Stimulated activated CD8-positive, alpha-beta memory T cell treated with anti-CD3 and anti-CD28 coated beads, Interleukin-15, amount 100 ng/mL, for 1 hour (primary cell): ENCODE measurements at places on chromosomes 7 and 10.
A peak's percentile ranks its signal among the peaks of the same experiment; 100 is the strongest.

DNA sequence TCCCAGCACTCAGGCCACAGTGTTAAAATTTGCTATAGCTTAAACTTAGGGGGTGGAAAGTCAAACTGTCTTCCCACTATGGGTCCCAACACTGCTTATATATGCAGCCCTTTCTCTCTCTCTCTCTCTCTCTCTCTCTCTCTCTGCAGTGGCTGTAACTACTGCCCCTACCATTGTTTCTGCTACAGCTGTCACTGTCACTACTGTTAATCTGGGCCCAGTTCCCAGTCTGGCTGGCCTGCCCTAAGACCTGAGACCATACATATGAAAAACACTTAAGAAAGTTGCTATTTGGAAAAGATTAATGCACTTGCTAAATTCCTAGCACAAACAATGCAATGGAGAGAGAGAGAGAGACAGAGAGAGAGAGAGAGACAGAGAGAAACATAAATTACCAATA lies 78.6 kb downstream of the THSD7A start:
- DNase-seq: no peak

- DNase-seq: no peak
Measured at GRCh38 chr10:126770809-126771208, 100.3 kb upstream of the C10orf90 start.

DNA sequence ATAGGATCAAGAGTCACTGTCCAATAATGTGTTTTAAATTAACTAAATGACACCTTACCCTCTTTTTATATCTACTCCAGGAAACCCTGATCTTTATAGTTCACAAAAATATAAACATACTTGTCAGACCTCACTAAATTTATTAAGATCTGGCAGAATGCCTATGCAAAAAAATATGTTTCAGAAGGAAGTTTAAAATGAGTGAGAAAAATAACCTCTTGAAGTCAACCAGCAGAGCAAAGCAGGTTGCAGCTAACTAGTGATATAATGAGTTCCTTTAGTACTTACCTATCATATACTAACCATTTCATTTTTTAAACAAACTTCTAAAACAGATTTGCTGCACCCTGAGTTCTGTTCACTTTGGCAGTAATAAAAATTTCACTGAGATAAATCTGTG lies 14.0 kb upstream of the HGF start:
- no peak for DNase-seq

DNA sequence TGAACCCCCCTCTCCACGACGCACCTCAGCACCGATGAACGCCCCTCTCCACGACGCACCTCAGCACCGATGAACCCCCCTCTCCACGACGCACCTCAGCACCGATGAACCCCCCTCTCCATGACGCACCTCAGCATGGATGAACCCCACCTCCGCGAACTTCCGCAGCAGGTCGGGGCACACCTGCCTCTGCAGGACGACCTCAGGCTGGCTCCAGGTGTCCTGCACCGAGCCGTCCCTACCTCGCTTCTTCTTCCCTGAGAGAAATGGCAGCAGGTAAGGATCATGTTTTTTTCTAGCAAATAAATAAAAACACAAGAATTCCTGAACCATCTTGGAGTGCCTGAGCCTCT lies 24.1 kb downstream of the CFAP46 start:
- no peak for DNase-seq

DNA sequence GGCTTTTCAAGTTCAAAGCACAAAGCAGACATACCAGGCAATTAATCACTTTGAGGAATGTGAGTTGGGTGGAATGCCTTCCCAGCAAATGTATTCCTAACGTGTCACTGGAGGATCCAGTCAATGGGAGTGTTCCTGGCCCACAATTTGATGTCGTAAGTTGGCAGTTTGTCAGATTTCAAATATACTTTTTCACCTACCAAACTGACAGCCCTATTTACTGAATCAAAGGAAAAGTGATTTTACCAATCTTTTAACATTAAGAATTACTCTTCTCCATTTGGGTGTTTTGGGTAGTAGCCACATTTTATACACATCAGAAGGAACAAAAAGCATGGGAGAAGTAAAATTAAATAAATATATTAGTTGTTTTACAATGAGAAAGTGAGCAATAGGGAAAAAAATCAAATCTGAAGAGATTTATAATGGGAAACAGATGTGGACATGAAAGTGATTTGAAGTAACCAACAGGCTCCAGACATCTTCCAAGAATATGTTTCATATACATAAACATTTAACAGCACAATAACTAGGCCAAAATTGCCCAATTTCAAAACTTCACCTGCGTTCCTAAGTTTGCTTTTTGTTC lies 222.9 kb downstream of the MTERF1 start:
- no peak for DNase-seq

GRCh38 chr7:12431886-12432556 lies 28.4 kb upstream of the VWDE start:
- no peak for DNase-seq

DNA sequence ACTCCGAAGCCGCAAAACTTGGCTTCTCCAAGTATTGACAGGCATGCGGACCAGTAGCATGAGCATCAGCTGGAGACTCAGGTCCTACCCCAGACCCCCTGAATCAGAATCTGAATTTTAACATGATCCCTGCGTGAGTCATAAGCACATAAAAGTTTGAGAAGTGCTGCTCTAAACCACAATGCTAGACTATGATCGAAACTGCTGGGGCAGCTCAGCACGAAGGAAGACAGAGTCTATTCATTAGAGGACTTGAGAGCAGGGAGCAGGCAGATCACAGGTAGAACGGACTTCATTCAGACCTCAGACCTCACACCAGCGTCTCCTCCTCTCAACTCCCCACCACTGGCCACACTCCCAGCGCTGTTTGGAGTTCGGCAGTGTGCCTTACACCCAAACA lies 16.9 kb downstream of the CAMK2G start:
- DNase-seq: no peak

- no peak for DNase-seq
Measured at GRCh38 chr10:110857265-110858171, 14.2 kb upstream of the PDCD4 start.

DNA sequence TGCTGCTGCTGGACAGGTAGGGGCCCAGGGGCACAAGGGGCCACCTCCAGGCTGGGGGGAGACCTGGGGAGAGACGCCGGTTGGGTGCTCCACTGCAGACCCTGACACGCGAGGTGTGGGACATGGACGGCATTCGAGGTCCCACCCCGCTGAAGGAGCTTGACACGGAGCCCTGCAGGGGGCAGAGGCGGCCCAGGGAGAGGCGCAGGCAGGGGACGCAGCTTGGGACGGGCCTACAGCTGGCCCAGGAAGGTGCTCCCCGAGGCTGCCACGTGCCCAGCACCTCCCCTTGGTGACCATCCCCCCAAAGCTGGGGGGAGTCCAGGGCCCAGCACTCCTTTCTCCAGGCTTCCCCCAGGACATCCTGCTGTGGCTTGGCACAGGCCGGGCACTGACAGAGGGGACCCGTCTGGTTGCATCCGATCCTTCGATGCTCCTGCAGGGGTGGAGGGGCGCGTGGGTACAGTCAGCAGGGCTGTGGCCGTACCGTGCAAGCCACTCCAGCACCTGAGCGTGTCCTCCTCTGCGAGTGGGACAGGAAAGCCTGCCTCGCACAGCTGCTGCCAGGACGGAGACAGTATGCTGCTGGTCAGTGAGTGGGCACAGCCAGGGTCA lies 174.4 kb downstream of the ELFN1 start:
- DNase-seq: no peak

GRCh38 chr7:1495564-1496242 lies 8.5 kb downstream of the INTS1 start:
- DNase-seq: no peak

DNA sequence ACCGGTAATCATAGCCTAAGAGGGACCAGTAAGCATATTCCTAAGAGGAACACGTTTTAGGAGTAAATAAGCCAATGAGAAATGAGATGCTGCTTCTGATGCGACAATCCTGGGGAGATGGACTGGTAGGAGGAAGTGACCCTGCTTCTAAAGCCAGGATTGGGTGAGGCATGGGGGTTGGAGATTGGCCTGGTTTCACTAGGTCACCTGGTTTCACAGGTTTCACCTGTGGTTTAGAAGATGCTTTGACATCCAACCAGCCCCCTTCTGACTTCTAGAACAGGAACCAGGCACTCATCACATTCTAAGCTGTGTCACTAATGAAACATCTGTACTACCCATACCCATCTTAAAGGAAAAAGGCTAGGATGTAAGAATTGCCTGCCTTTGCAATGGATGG lies 53.0 kb upstream of the BAMBI start:
- no peak for DNase-seq

DNA sequence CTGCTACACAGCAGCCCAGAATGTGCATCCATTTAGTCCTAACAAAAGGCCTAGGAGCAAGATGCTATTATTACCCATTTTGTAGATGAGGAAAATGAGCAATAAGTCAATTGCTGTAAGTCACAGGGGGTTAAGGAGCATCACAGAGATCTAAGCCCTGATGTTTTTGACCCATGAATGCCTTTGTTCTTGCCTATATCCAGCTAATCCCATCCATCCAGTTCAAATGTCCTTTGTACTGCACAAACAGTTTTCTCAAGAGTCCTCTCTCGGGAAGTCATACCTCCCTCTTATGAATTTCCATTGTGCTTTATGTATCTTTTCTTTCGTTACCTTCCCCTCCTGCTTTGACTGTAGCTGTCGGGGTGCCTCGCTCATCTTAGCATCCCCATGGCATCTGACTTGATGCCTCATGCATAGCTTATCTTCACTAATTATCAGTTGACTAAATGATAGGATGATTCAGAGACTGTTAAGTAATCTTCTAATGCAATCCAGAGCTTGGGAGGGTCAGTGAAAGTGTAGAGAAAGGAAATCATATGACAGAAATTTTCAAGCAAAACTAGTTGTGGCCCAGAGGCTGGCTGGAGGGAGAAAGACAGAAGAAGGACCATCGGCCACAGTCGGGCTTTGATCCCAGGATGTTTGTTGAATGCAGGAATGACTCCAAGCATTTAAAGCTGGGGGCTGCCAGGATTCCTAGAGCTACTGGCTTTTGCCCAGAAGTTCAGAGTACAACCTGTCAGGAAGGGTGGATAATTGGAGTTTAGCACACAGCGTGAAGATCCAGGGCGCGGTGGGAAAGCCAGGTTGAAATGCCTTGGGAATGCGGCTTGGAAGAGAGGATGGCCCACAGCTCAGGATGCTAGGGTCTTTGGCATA lies 23.5 kb downstream of the BLVRA start:
- no peak for DNase-seq

GRCh38 chr10:52064084-52064845 lies 249.8 kb upstream of the DKK1 start:
- DNase-seq: no peak

DNA sequence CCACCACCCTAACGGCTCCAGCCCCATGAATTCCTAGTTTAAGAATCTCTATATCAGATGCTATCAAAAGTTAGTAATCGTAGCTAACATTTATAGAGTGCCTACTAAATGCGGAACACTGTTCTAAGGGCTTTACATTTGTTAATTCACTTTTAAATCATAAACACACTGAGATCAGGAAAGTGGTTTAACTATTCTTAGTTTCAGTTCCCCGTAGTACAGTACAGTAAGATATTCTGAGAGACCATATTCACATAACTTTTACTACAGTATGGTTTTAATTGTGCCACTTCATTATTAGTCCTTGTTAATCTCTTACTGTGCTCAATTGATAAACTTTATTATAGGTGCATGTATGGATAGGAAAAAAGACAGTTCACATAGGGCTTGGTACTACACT lies 22.5 kb downstream of the SYPL1 start:
- DNase-seq: no peak

- no peak for DNase-seq
Measured at GRCh38 chr7:1611708-1612241, 41.9 kb upstream of the PSMG3 start.

DNA sequence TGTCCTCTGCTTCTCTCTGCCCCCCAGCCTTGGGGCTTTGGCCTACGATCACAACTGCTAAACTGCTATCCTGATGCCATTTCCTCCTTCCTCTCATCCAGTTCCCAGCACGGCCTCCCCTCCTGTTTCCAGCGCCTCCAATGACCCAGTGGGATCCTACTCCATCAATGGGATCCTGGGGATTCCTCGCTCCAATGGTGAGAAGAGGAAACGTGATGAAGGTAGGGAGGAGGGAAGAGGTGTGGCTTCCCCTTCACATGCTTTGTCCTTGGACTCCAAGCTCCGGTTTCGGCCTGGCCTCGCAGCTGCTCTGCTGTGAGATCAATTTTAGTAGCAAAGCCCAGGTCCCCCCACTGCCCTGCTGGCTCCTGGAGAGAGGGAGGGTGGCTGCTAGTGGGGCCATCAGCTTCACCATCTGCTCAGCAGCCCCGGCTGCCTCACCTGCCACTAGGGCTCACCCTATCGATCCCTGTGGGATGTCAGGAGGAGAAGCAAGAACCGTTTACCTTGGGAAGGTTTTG lies 35.8 kb downstream of the PAX2 start:
- DNase-seq: no peak

GRCh38 chr7:553636-554111 lies 34.0 kb upstream of the PDGFA start:
- no peak for DNase-seq

DNA sequence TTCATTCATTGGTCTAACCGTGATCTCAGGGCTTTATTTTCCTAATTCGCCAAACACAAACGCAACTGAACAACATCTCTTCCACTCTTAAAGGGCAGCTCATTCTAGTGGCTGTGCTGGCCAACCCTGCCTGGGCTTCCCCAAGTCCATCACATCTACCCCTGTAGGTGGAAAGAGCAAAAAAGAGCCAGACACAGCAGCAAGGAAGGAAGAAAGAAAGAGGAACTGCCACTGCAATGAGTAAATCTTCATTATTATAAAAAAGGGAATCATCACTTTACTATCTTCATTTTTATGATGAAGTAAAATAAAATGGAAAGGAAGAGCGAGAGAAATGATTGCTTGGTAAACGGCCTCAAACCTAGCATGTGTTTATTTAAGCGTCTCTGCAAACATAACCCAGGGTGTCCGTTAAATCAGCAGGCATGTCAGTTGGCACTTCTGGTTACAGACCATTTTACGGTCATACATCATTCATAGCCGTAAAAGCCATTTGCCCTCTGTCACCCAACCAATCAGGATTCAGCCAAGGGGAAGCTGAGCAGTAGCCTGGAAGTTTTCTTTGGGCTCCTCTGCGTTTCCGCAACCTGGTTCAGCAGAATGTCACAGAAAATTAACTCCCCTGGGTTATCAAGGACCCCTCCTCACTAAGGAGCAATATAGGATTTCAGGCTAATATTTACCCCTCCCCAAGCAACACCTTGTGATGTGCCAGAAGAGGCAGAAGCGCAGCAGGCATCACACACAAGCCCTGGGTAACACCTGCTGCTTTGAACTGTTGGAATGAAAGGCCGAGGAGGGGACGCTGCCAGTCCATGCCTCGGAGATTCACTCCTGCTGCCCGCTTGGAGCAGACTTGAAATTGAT lies 234.0 kb downstream of the SNX10 start:
- no peak for DNase-seq

- DNase-seq: peak; percentile 9
Measured at GRCh38 chr7:381211-382042, 91.5 kb downstream of the FOXL3 start.

GRCh38 chr10:3485057-3485686 lies 299.8 kb downstream of the KLF6 start:
- no peak for DNase-seq

GRCh38 chr7:30699706-30700495 lies 17.6 kb upstream of the CRHR2 start:
- no peak for DNase-seq
